Effector memory CD4-positive, alpha-beta T cell (primary cell): ENCODE measurements at places on chromosomes 7 and 10.

GRCh38 chr10:1241973-1242935, 186.1 kb downstream of the WDR37 start:
- H3K4me1 ChIP-seq: peaks cover 5% of the 10 kb centered on the region
- no peak overlapping the region for H3K27ac ChIP-seq
- no peak for DNase-seq
- H3K27me3 ChIP-seq: peaks cover 7% of the 10 kb centered on the region

DNA sequence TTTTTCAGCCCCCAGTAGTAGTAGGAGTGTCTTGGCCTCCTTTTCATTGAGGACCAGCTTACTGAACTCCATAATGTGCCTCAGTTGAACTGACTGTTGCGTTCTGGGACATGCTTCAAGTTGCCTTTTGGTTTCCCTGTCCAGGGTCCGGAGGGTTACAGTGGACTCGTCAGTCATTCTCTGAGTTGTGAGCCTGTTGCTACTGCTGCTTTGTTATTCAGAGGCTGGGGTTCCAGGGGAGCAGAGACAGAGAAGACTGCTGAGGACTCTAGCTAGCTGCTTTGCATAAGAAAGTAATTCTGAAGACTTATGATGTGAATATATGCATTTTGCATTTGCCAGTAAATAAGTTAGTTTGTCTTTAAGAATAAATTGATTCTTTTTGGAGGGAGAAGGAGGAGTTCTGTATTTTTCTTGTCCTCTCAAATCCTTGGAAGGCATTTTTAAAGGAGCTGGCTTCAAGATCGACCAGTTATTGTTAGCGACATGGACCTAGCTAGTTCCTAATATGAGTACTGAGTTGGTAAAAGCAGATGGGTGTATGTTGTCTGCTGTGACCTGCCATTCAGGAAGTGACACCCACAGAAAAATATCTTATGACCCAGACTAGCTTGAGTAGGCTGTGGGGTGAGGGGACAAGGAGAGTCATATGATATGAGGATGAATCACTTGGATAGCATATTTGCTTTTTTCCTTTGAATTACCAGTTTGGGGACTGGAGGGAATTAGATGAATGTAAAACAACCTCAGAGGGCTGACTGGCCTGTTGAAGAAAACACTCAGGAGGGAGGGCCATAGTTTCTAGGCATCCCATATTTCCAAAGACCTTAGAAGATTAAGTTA, 8.3 kb downstream of the PI4K2A start:
- H3K36me3 ChIP-seq: peaks cover 3% of the 10 kb centered on the region
- peak; percentile 10 for DNase-seq
- no peak overlapping the region for H3K4me3 ChIP-seq
- no peaks in the 10 kb centered on the region for H3K27me3 ChIP-seq
- peaks cover 6% of the 10 kb centered on the region for H3K4me1 ChIP-seq

DNA sequence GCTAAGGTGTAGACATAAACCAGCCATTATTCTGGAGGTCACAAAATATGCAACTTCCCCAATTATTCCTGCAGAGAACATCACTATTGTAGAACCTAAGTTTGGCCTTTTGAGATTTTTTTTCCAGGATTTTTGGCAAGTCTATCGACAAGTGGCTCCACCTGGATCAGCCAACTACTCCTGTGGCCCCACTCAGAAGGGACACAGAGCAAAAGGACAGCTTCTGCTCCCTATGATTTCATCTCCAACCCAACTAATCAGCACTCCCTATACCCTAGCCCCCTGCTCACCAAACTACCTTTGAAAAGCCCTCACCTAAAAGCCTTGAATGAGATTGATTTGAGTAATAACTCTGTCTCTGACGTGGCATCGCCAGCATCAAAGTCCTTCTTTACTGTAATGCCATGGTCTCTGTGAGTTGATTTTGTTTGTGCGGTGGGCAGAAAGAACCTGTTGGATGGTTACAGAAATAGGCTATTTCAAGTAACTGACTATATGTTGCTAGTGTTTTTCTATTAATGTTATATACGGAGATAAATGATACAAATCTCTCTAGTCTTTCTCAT, 13.7 kb upstream of the CROT start:
- H3K27ac ChIP-seq: no peak overlapping the region

DNA sequence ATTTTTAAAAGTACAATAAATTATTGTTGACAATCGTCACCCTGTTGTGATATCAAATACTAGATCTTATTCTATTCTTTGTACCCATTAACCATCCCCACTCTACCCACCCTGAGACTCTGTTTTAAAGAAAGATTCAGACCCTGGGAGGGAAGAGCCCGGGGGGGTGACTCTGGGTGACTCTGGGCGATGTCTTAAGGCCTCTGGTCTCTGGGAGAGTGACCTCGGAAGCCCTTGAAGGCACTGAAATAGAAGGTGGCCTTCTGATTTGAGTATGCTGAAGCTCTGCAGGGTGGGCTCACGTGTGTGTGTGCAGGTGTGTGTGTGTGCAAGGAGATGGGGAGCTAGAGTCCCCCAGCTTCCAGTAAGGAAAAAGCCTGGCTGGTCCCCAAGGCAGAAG, 9.7 kb downstream of the ADAP1 start:
- H3K4me3 ChIP-seq: no peak overlapping the region
- H3K27me3 ChIP-seq: no peaks in the 10 kb centered on the region

- peaks cover 11% of the 10 kb centered on the region for H3K36me3 ChIP-seq
- no peak for DNase-seq
- H3K27me3 ChIP-seq: no peaks in the 10 kb centered on the region
- peaks cover 4% of the 10 kb centered on the region for H3K4me1 ChIP-seq
Observed at GRCh38 chr7:784971-785370, 47.3 kb upstream of the SUN1 start.

GRCh38 chr10:15782851-15783250, 63.1 kb upstream of the ITGA8 start:
- H3K27ac ChIP-seq: no peak overlapping the region
- no peaks in the 10 kb centered on the region for H3K27me3 ChIP-seq
- no peak overlapping the region for H3K4me3 ChIP-seq
- peaks cover 50% of the 10 kb centered on the region for H3K36me3 ChIP-seq
- no peaks in the 10 kb centered on the region for H3K4me1 ChIP-seq
- no peak for DNase-seq

GRCh38 chr10:34918776-34919315, 103.8 kb upstream of the PARD3 start:
- no peak overlapping the region for H3K27ac ChIP-seq
- DNase-seq: no peak
- no peak overlapping the region for H3K4me3 ChIP-seq
- no peaks in the 10 kb centered on the region for H3K27me3 ChIP-seq
- H3K4me1 ChIP-seq: no peaks in the 10 kb centered on the region

- no peak for DNase-seq
- no peak overlapping the region for H3K27ac ChIP-seq
- no peaks in the 10 kb centered on the region for H3K4me1 ChIP-seq
- no peaks in the 10 kb centered on the region for H3K27me3 ChIP-seq
Observed at GRCh38 chr7:47347346-47347745, 234.6 kb downstream of the TNS3 start.

GRCh38 chr10:86671419-86671818, 3.1 kb downstream of the LDB3 start:
- H3K36me3 ChIP-seq: no peaks in the 10 kb centered on the region
- no peaks in the 10 kb centered on the region for H3K4me1 ChIP-seq

- H3K27me3 ChIP-seq: no peaks in the 10 kb centered on the region
- no peak overlapping the region for H3K27ac ChIP-seq
- H3K4me1 ChIP-seq: peaks cover 3% of the 10 kb centered on the region
- DNase-seq: no peak
- no peaks in the 10 kb centered on the region for H3K36me3 ChIP-seq
Observed at GRCh38 chr10:77710081-77710551, 72.5 kb upstream of the KCNMA1 start.

GRCh38 chr7:37920305-37920848, at the start of gene EPDR1:
Gene EPDR1 (plus strand): TSS chr7:37920640. CDS start chr7:37920940, 300 bp downstream.
- no peak for DNase-seq
- no peak within 1 kb of the TSS for H3K27ac ChIP-seq
- peaks cover 14% of the 10 kb centered on the region for H3K27me3 ChIP-seq
- H3K36me3 ChIP-seq: no peaks in the 10 kb centered on the region
- H3K4me1 ChIP-seq: peaks cover 4% of the 10 kb centered on the region
- peak within 1 kb of the TSS; percentile 27 for H3K4me3 ChIP-seq

DNA sequence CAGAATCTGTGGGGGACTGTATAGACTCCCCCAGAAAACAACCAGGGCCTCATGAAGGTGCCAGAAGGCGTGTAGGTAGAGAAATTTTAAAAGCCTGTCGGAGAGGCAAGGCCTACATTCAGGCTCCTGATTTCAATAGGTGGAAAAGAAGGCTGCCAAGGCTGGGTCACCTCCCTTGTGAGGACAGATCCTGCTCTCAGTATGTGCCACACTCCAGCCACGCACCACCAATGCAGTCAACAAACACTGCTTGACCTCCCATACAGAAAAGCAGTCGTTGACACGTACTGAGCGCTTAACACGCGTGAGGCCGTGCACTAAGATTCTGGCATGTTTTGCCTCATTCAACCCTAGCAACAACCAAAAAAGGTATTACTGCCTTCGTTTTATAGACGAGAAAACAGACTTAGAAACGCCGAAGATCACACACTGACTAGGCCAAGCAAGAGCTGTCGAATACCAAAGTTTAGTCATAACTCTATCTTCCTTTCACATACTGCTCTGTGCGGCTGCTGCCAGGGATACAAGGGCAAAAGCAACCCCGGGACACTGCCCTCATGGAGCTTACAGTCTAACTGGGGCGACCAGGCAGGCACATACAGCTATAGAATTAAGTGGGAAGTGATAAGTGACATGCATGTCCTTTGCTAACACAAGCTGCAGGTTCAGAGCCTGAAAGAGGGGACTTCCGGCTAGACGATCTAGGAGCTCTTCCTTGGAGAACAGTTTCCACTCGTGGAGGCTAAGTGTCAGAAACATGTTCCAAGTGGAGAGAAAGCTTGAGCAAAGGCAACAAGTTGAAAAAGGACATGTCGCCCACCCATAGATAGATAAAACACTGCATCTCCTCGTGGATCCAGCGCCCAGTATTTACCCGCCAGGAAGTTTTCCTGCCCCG, 797 bp upstream of the NKX2-3 start:
- H3K4me3 ChIP-seq: no peak overlapping the region
- no peak for DNase-seq
- peaks cover 18% of the 10 kb centered on the region for H3K4me1 ChIP-seq
- no peaks in the 10 kb centered on the region for H3K36me3 ChIP-seq

DNA sequence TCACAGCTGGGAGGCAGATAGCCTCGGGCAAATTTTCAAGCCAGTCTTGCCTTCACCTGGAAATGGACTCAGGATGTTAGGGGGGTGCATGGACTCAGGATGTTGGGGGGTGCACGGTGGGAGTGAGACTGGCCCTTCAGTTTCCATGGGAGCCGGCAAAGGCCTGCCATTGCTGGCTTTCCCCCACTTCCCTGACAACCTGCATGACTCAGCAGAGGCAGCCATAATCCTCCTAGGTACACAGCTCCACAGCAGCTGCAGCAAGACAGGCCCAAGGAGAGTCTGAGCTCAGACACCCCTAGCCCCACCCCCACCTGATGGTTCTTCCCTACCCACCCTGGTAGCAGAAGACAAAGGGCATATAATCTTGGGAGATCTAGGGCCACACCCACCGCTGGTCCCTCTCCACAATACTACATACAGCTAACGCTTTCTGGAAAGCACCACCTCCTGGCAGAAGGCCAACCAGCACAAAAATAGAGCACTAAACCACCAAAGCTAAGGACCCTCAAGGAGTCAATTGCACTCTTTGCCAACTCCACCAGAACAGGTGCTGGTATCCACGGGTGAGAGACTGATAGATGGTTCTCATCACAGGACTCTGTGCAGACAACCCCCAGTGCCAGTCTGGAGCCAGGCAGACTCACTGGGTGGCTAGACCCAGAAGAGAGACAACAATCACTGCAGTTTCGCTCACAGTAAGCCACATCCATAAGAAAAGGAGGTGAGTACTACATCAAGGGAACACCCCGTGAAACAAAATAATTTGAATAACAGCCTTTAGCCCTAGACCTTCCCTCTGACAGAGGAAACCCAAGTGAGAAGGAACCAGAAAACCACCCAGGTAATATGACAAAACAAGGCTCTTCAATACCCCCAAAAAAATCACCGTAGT, 18.3 kb downstream of the C7orf25 start:
- H3K4me3 ChIP-seq: no peak overlapping the region
- H3K36me3 ChIP-seq: no peaks in the 10 kb centered on the region
- no peaks in the 10 kb centered on the region for H3K4me1 ChIP-seq
- no peak for DNase-seq
- H3K27me3 ChIP-seq: no peaks in the 10 kb centered on the region

DNA sequence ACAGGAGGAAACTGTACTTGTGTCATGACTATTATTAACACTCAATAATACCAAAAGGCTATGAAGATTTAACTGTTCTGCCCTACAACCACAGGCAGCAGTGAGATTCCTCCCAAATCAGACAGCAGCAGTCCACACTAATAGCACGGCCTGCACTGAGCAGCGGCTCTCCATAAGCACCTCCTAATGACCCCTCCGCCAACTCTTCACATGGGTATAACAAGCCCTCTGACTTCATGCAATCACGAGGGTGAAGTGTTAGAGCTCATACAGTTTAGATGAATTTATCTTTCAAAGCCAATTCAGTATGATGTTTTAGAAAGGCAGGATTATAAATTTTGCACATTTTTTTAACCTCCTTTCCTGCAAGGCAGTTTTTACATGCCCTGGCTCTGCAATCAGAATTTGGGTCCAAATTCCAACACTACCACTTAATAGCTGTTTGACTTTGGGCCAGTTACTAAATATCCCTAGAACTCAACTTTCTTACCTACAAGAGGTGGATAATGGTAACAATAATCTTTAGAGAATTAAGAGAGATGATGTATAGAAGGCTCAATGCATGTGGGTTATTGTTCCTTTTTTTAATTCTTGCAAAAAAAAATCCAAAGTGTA, 617.1 kb downstream of the KCNMA1 start:
- no peak overlapping the region for H3K4me3 ChIP-seq
- H3K27me3 ChIP-seq: no peaks in the 10 kb centered on the region
- H3K36me3 ChIP-seq: no peaks in the 10 kb centered on the region

GRCh38 chr10:101292194-101293006, 61.6 kb upstream of the BTRC start:
- H3K4me1 ChIP-seq: peaks cover 17% of the 10 kb centered on the region
- H3K36me3 ChIP-seq: no peaks in the 10 kb centered on the region
- DNase-seq: no peak
- H3K27me3 ChIP-seq: peaks cover 59% of the 10 kb centered on the region
- no peak overlapping the region for H3K27ac ChIP-seq

- H3K4me1 ChIP-seq: peaks cover 7% of the 10 kb centered on the region
- DNase-seq: no peak
- H3K27me3 ChIP-seq: no peaks in the 10 kb centered on the region
- no peaks in the 10 kb centered on the region for H3K36me3 ChIP-seq
- H3K27ac ChIP-seq: no peak overlapping the region
Observed at GRCh38 chr10:48802611-48803071, 118.0 kb downstream of the WDFY4 start.

DNA sequence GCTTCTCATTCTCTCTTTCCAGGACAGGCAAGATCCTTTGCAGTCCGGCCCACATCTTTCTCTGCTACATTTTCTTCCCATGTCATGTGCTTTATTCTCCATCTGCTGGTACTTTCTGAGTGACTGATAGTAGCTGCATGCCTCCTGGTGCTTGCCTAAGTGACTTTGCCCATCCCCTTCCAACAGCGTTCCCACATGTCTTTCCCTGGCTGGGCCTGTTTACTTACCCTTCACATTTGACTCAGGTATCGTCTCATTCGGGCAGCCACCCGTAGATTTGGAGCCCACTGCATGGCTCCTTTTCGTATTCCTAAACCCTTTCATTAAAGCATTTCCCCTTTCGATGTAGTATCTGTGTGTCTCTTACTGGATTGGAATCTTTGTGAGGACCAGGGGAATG, 24.6 kb downstream of the TYW1 start:
- no peaks in the 10 kb centered on the region for H3K4me1 ChIP-seq
- no peaks in the 10 kb centered on the region for H3K27me3 ChIP-seq
- H3K36me3 ChIP-seq: peaks cover 39% of the 10 kb centered on the region
- H3K27ac ChIP-seq: no peak overlapping the region
- DNase-seq: no peak
- H3K4me3 ChIP-seq: no peak overlapping the region
